Kidney (tissue), 22 donors: ENCODE measurements at places on chromosomes 2 and 18.

GRCh38 chr2:148130581-148130980, 109.7 kb downstream of the MBD5 start:
- DNase-seq: peak; percentile 26

- peak; percentile 84 for DNase-seq
Measured at GRCh38 chr18:58045242-58046092, 1.4 kb downstream of the NEDD4L start.

DNA sequence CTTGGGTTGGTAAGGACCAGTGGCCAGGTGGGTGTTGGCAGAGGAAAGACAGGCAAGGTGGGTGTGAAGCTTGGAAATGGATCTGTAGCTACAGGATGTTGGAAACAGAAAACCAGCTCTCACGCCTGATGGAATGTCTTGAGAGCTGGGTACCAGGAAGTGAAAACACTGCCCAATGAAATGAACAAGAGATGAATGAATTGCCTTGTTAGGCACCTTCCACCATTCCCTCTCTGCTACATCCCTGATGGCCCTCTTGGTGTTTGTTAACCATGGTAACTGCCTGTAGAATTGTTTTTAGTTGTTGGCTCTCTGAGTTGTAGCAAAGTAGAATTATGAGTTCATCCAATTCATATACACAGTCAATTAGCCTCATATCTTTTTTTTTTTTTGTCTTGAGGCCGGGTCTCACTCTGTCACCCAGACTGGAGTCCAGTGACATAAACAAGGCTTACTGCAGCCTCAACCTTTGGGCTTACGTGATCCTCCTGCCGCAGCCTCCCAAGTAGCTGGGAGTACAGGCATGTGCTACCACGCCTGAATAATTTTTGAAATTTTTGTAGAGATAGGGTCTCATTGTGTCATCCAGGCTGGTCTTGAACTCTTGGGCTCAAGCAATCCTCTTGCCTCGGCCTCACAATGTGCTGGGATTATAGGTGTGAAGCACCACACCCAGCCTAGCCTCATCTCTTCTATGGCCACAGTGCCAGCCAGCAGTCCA, 9.5 kb downstream of the KCMF1 start:
- no peak for DNase-seq

- DNase-seq: no peak
Measured at GRCh38 chr2:15670981-15671380, 79.3 kb downstream of the DDX1 start.

DNA sequence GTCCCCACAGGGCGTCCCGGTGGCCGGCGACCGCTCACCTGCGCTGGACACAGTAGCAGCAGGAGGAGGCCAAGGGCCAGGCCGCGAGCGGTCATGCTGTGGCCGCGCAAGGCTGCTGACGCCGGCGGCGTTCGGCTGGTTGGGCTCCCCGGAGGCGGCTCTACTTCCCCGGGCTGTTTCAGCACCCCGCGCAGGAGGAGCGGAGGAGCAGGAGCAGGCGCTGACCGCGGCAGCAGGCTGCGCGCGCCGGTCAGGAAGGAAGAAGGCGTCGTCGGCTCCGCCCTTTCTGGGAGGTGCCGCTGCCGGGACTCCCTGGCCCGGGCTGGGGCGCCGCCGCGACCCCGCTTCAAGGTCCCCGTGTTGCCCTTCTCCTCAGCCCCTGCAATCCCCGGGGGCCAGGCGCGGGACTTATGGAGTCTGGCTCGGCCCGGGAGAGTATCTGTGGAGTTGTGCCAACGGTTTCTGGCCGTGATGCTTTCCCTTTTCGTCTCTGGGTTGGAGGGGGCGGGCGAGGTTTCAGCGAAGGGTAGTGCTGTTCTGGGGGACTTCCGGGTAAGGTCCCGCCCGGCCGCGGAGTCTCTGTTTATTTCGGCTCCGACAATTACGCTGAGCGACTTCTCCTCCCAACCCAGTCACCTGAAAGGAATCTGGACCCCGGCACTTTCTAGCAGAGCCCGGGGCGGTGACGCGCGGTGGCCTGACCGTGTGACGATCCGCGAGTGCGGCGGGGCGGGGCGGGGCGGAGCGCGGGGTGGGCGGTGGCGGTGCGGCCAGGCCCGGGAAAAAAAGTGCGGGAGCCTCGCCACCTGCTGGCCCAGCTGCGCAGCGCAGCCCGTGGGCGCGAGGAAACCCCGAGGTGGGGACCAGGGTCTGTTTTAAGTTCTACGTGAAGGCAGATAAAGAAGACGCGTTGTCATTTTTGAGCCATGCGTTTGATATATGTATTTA, at the start of gene NPC1:
NPC1 (minus strand) TSS at position 258 of the 948 bp plus-strand sequence; CDS start at position 95, 163 bp downstream.
- DNase-seq: peak; percentile 95

- DNase-seq: no peak
Measured at GRCh38 chr2:135893374-135893794, 17.1 kb upstream of the MCM6 start.

DNA sequence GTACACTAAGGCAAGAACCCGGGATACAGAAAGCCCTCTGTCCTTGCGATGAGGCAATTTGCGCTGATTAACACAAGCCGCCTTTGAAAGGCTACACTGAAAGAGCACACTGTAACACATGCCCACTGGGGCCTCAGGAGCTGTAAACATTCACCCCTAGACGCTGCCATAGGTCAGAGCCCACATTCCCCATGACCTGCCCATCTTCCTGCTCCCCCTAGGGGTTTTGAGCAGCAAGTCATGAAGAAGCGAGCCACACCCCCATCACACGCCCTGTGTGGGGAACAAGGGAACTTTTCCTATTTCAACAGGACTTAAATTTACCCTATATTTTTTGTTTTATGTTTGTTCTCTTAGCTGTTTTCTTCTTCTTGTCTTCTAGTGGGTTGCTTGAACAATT, 47.8 kb upstream of the SLC4A10 start:
- DNase-seq: no peak

GRCh38 chr2:207472343-207473048, 57.3 kb upstream of the CREB1 start:
- DNase-seq: no peak

DNA sequence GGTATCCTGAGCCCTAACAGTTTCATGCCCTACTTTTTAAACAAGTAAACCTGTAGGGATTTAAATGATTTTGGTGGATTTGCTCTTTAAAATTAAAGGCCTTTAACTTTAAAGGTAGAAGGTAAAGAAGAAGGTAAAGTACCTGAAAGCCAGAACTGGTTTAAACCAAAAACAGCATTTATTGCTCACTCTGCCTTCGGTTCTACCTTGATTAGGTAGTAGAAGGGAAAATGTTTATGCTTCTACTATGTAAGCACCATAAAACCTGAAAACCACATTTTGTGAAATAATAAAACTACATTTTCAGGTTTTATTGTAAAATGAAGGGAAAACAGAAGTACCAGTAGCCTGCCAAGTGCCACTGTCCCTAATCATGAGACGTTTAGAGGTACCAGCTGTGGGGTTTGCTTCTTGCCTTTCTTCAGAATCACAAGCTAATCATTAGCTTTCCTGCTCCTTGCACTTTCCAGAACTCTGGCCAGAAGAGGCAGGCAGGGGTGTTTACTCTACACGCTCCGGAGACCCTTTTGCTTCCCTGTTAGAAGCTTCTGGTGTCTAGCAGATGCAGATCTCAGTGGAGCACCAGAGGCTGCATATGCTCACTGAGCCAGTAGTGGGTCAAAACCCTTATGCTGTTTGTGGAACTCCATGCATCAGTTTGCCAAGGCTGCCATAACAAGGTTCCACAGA, 33.3 kb downstream of the RPIA start:
- peak; percentile 69 for DNase-seq

GRCh38 chr18:60377778-60378469, 5.3 kb upstream of the MC4R start:
- no peak for DNase-seq

DNA sequence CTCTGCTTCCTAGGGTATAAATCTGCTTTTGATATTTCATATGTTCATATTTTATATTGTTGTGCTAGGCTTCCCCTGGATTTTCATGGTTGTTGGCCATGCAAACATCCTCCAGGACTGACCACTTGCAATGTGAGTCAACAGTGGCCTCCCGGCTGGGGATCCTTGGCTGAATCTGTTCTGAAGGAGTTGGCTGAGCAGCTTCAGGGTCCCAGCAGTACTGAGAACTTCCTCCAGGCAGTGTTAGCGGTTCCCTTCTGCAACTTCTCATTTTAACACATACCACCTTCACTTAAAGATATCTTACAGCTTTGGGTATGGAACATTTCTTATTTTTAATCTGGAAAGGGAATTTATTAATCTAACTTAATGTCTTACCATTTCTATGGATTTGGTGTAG, 122.1 kb downstream of the DTNB start:
- no peak for DNase-seq

- DNase-seq: no peak
Measured at GRCh38 chr2:27442920-27443282, 720 bp downstream of the KRTCAP3 start.

GRCh38 chr18:73691118-73691517, 456.5 kb downstream of the FBXO15 start:
- DNase-seq: no peak

DNA sequence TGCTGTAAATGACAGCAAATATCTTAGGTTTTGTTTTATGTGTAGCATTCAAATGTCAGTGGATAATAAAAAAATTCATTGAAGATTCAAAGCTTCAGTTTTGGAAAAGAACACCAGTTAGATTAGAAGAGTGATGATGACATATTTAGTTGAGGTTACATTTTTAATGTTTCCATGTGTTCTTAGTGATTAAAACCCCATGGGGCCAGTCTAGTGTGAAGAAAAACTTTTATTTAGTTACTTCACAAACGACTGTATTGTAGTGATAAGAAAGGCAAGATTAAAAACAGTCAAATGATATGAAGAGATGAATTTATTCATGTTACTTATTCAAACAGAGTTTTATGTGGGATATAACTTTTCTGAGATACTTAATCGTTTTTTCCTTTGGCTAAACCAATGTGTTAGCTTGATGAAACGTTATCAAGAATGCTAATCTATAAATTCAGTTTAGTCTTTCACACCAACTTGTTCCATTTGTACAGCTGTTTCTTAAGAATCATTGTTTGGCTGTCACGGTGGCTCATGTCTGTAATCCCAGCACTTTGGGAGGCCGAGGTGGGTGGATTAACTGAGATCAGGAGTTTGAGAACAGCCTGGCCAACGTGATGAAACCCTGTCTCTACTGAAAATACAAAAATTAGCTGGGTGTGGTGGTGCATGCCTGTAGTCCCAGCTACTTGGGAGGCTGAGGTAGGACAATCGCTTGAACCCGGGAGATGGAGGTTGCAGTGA, 11.6 kb downstream of the BMPR2 start:
- DNase-seq: no peak

DNA sequence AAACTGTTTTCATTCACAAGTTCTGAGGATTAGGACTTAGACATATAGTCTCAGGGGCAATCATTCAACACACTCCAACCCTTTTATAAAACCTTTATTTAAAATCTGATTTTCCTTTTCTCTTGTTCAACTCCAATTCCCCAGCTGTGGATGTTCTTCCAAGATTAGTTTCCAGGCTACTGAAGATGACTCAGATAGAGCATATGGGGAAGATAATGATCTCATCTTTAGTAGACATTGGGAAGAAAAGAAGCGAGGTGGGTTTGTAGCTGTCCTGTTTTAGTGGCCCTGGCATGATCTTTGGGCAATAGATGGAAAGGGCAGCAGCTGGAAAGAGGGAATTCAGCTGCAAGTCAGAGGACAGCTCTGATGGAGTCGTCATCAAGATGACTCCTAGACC, 247.7 kb upstream of the CCDC68 start:
- no peak for DNase-seq

DNA sequence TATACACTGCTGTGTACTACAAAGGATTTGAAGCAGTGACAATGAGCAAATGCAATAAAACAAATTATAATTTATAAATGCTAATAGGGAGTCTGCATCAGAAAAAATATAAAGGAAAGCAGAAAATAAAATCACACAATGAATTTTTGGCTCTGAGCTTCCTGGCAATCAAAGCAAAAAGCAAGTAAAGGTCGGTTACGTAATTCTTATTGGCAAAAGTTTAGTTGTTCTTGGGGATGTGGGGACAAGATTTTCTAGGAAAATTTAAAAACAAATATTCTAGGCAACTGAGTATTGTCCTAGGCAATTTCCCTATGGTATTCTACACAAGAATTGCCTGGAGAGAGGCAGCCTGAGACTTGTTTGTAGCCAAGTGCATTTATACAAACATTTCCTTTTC, 1.8 kb downstream of the ORC2 start:
- no peak for DNase-seq
